ENCODE measurements at places on chromosomes 12 and 14. TPM values are rescaled to one million over a fixed set of nuclear protein-coding genes. Genes with fewer than 3 reads are reported as not detected.

GRCh38 chr12:106493531-106493930, 89.3 kb upstream of the RFX4 start:
- H3K27me3 ChIP-seq = no peaks in the 10 kb centered on the region
- H3K27ac ChIP-seq = peak overlapping the region; percentile 46
- DNase-seq = peak; percentile 31
- H3K4me3 ChIP-seq = peak overlapping the region; percentile 39
- H3K4me1 ChIP-seq = peaks cover 75% of the 10 kb centered on the region
- peaks cover 7% of the 10 kb centered on the region for H3K36me3 ChIP-seq

- peaks cover 4% of the 10 kb centered on the region for H3K36me3 ChIP-seq
- no peak for DNase-seq
- H3K27me3 ChIP-seq = no peaks in the 10 kb centered on the region
- H3K4me1 ChIP-seq = no peaks in the 10 kb centered on the region
These were observed 61.2 kb downstream of the ATXN7L3B start for GRCh38 chr12:74598819-74599218.

- no peak for DNase-seq
- H3K4me1 ChIP-seq = no peaks in the 10 kb centered on the region
These were observed 242.1 kb upstream of the FOXN3 start for GRCh38 chr14:89658977-89659670.

DNA sequence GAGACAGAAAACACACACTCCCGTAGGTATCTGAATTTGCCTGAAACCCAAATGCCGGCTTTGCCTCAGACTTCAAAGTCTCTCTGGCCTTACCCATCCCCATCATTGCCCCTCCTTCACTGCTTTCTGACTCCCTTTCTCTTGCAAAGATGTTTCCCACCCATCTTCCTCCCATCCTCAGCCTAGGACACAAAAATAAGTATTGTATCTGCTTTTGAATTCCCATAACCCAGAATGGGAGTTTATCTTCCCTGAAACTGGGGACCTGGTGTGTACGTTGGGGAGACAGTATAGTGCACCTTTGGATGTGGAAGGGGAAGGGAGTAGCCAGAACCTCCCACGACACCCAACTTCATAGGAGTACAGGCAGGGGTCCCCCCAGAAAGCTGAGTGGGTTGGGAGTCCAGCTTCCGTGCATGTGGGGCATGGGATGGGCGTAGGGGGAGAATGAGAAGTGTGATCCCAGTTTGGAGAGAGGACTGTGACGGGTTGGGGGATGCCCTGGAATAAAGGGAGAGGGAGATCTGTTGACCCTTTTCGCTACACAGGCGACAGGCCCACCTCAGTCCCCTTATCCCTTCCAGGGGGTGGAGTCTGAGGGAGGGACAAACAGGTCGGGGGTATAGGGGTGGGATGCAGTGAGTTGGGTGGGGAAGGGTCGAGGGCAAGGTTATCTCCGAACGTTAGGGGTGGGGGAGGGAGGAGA, 488 bp upstream of the KIF5A start:
- DNase-seq = no peak
- H3K27ac ChIP-seq = no peak overlapping the region
- peaks cover 67% of the 10 kb centered on the region for H3K27me3 ChIP-seq
- H3K4me1 ChIP-seq = peaks cover 52% of the 10 kb centered on the region
- H3K4me3 ChIP-seq = peak overlapping the region; percentile 99

- no peaks in the 10 kb centered on the region for H3K36me3 ChIP-seq
- H3K4me3 ChIP-seq = no peak overlapping the region
- H3K27ac ChIP-seq = no peak overlapping the region
- DNase-seq = no peak
- no peaks in the 10 kb centered on the region for H3K27me3 ChIP-seq
These were observed 12.6 kb downstream of the RASSF9 start for GRCh38 chr12:85823436-85824180.

- H3K4me1 ChIP-seq = peaks cover 11% of the 10 kb centered on the region
- no peak overlapping the region for H3K27ac ChIP-seq
- H3K36me3 ChIP-seq = no peaks in the 10 kb centered on the region
- peaks cover 8% of the 10 kb centered on the region for H3K27me3 ChIP-seq
These were observed 5.6 kb upstream of the STAT6 start for GRCh38 chr12:57116580-57117281.

DNA sequence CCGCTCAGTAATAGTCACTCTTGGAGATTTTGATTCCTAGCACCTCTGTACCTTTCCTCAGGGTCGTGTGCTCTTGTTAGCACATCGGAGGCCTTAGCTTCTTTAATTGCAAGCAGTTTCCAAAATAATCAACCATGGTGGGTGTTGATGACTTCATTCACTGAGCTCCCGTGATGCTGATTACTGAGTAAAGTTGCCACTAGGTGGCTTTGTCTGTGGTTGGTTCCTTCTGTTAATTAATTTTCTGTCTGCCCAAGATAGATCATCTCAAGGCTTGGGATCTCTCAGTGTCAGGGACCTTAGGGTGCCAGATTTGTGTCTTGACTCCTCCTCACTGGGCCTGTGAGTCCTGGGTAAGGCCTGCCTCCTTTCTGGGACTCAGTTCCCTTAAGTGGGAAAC, 54.3 kb downstream of the PTPN11 start:
- H3K36me3 ChIP-seq = peaks cover 20% of the 10 kb centered on the region
- peaks cover 3% of the 10 kb centered on the region for H3K4me1 ChIP-seq
- H3K27ac ChIP-seq = no peak overlapping the region
- H3K4me3 ChIP-seq = no peak overlapping the region

DNA sequence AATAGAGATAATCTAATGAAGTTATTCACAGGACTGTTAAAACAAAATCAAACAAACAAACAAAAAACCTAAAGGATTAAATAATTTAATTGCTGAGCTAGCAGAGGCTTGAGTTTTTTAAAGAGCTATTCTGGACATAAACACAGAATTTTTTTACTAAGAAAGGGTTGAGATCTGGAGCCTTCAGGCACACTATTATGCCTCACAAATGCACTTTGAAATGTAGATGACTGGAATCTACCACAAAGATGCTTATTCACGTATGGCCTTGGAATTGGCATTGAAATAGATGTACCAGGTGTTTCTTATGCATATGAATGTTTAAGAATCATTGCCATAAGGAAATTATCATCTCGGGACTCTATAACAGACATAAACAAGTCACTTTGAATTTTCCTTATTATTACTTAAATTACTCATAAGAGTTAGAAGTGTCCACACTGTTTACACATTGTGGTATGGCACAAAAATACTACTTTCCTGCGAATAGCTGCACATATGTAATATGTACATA, 21.6 kb downstream of the PUS7L start:
- DNase-seq = no peak
- H3K36me3 ChIP-seq = no peaks in the 10 kb centered on the region
- no peak overlapping the region for H3K27ac ChIP-seq

- no peaks in the 10 kb centered on the region for H3K27me3 ChIP-seq
- no peak overlapping the region for H3K4me3 ChIP-seq
- no peak overlapping the region for H3K27ac ChIP-seq
- H3K36me3 ChIP-seq = peaks cover 11% of the 10 kb centered on the region
These were observed 25.7 kb downstream of the FGF23 start for GRCh38 chr12:4353785-4354208.

DNA sequence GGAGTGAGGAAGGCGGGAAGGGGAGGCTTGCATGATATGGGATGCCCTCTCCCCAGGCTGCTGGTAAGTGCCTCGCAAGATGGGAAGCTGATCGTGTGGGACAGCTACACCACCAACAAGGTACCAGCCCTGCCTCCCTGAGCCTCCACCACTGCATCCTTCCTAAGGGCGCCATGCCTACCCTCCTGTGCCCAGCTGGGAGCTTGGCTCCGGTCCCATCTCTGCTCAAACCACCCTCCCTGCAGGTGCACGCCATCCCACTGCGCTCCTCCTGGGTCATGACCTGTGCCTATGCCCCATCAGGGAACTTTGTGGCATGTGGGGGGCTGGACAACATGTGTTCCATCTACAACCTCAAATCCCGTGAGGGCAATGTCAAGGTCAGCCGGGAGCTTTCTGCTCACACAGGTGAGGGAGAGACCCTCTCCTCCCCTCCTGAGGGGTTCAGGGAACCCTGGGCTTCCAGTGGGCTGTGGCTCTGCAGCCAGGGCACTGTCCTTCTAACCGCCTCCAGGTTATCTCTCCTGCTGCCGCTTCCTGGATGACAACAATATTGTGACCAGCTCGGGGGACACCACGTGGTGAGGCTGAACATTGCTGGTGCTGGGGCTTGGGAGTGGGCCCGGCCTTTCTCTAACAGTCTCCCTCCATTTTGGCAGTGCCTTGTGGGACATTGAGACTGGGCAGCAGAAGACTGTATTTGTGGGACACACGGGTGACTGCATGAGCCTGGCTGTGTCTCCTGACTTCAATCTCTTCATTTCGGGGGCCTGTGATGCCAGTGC, 2.6 kb downstream of the GNB3 start:
- H3K36me3 ChIP-seq = peaks cover 14% of the 10 kb centered on the region
- no peaks in the 10 kb centered on the region for H3K4me1 ChIP-seq
- no peak for DNase-seq
- H3K27me3 ChIP-seq = no peaks in the 10 kb centered on the region
- no peak overlapping the region for H3K27ac ChIP-seq

DNA sequence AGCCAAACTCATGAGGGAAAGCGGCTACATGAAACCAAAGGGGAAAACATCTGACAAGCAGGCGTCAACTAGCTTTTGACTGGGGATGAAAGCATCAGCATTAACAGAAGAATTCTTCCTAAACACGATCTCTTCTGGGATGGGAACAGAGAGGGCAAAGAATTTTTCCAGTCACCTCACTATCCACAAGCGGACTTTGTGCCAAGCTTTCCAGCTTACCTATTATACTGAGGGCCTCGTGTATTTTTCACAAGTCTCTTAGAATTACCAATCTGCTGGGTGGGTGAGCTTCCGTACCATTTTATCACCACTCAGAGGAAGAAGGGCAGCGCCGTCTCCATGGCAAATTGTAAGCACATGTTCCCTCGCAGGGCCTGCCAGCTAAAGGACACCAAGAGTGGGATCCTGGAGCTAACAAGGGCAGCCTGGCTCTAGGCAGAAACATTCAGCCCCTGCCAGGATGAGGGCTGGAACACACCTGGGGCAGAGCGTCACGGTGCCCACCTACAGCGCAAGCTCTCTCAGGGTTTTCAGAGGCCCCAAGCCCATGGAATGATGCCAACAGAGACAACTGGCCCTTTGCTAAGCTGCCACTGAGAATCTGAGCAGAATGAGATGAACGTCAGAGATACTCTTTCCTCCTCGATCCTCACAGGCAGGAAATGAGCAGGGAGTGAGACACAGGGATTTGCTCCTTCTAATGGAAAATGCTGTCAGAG, 74.6 kb downstream of the CHGA start:
- no peak overlapping the region for H3K4me3 ChIP-seq
- no peak for DNase-seq
- H3K27me3 ChIP-seq = no peaks in the 10 kb centered on the region
- peak overlapping the region; percentile 44 for H3K27ac ChIP-seq
- peaks cover 22% of the 10 kb centered on the region for H3K4me1 ChIP-seq
- no peaks in the 10 kb centered on the region for H3K36me3 ChIP-seq

- peaks cover 25% of the 10 kb centered on the region for H3K4me1 ChIP-seq
- no peaks in the 10 kb centered on the region for H3K27me3 ChIP-seq
- no peak for DNase-seq
- H3K27ac ChIP-seq = no peak overlapping the region
These were observed 23.0 kb downstream of the ATF7 start for GRCh38 chr12:53603196-53603595.

DNA sequence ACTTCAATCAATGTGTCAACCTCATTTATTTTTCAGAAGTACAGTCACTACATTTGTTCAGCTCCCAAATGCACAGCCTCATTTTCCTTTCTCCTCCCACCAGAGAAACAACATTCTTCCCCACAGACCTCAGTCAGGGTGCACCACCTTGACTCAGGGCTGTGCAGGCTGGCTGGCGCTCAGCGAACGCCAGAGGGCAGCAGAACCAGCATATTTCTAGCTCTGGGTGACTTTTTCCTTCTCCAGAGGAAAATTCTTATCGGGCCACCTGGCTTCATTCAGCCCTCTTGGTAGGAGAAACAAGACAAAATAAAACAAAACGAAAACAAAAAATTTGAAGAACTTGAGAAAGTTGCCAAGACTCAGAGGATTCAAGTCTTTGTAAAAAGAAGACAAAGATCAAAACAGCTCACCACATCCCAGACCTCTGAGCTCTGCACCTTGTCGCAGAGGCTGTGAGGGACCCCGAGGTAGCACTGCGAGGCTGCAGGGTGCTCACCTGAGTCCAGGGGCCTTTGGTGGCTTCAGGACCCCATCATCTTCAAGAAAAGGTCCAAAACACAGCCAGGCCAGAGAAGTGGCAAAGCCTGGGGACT, 33.7 kb downstream of the PAH start:
- DNase-seq = peak; percentile 71
- H3K36me3 ChIP-seq = no peaks in the 10 kb centered on the region
- peaks cover 48% of the 10 kb centered on the region for H3K27me3 ChIP-seq
- H3K4me1 ChIP-seq = peaks cover 5% of the 10 kb centered on the region
- no peak overlapping the region for H3K4me3 ChIP-seq
- no peak overlapping the region for H3K27ac ChIP-seq

DNA sequence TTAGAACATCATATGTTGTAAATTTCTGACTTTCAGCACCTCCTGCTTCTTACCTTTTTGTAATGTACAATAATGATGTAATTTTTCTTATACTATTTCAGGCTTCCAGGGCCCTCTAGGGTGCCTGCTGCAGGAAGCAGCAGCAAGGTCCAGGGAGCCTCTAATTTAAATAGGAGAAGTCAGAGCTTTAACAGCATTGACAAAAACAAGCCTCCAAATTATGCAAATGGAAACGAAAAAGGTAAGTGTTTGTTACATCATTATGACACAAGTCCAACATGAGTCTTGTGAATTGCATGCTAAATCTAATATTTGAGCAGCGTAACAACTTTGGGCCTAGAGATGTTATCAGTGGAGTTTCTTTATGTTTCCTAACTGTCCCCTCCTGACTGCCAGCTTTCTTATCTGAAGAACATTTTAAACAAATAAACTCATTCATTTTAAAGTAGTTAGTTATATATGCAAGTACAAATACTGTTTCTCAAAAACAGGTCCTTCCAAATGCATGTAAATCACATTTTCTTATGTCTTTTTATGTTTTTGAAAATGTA, 167.6 kb downstream of the NAV3 start:
- no peak overlapping the region for H3K4me3 ChIP-seq
- no peak overlapping the region for H3K27ac ChIP-seq
- no peak for DNase-seq
- no peaks in the 10 kb centered on the region for H3K36me3 ChIP-seq

DNA sequence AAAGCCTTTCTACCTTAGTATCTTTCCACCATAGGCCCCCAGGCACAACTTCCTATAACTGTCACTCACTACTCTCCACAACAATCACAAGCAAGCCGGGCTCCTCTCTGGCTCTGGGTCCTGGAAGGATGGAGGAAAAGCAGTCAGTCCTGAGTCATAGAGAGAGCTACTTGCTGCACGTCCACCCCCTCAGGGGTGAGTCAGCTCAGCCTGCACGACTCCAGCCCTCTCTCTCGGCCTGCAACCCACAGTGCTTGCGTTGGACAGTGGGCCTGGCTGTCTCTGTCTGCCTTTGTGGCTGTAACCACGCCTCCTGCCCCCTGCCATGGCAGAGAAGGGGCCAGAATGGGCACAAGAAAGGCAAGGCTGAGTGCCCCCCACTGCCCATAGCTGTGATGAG, 154.1 kb upstream of the FKBP4 start:
- peaks cover 4% of the 10 kb centered on the region for H3K27me3 ChIP-seq
- H3K27ac ChIP-seq = no peak overlapping the region
- no peak for DNase-seq
- no peaks in the 10 kb centered on the region for H3K36me3 ChIP-seq
- H3K4me1 ChIP-seq = peaks cover 17% of the 10 kb centered on the region

GPR68 gene
- 0.14 TPM for total RNA-seq

NKX2-1 gene
- not detected for total RNA-seq

ACVRL1 gene
- total RNA-seq = 0.49 TPM

PPFIA2 gene
- total RNA-seq = 8.3 TPM

LPAR5 gene
- total RNA-seq = not detected
